Glutamatergic neuron (in vitro differentiated cells): ENCODE measurements at places on chromosomes 16 and 17.

- H3K4me1 ChIP-seq, result peaks cover 8% of the 10 kb centered on the region
- no peaks in the 10 kb centered on the region for H3K36me3 ChIP-seq
- H3K27me3 ChIP-seq, result peaks cover 6% of the 10 kb centered on the region
- H3K4me3 ChIP-seq, result no peak overlapping the region
- no peak overlapping the region for H3K27ac ChIP-seq
- no peak for DNase-seq
Observed at GRCh38 chr17:50481648-50482047, 3.0 kb downstream of the RSAD1 start.

GRCh38 chr16:69325784-69326171, 4.6 kb downstream of the PDF start:
- no peak overlapping the region for H3K27ac ChIP-seq
- no peak overlapping the region for H3K4me3 ChIP-seq
- peaks cover 11% of the 10 kb centered on the region for H3K4me1 ChIP-seq
- DNase-seq, result no peak
- H3K36me3 ChIP-seq, result peaks cover 6% of the 10 kb centered on the region

DNA sequence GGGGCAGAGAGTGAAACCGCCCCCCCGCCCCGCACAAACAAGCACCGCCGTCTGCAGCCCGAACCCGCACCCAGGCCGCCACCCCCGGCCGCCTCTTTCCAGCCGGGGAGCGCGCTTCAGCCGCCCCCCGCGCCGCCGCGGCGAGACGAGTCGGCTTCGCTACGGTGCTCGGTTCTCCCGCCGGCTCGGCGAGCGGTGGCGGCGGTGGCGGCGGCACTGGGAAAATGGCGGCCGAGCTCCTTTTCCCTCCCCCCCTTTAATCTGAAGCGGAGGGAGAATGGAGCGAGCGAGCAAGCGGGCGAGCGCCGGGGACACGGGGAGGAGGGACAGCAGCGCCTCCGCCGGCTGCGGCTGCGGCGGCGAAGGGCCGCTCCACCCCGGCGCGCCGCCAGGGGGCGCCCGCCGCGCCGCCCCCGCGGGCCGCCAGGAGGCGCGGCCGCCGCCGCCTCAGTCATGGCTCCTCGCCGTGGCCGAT, at the start of gene KANSL1:
Gene KANSL1, minus strand, starts transcription at position 279 of the 475 bp plus-strand sequence. CDS start 21,286 bp downstream, outside the sequence.
- peaks cover 7% of the 10 kb centered on the region for H3K36me3 ChIP-seq
- DNase-seq, result peak; percentile 93
- peaks cover 12% of the 10 kb centered on the region for H3K27me3 ChIP-seq
- peaks cover 25% of the 10 kb centered on the region for H3K4me1 ChIP-seq

GRCh38 chr17:81354252-81354953, 40.9 kb upstream of the BAHCC1 start:
- DNase-seq, result no peak
- H3K4me3 ChIP-seq, result no peak overlapping the region
- H3K27ac ChIP-seq, result no peak overlapping the region
- peaks cover 7% of the 10 kb centered on the region for H3K27me3 ChIP-seq

DNA sequence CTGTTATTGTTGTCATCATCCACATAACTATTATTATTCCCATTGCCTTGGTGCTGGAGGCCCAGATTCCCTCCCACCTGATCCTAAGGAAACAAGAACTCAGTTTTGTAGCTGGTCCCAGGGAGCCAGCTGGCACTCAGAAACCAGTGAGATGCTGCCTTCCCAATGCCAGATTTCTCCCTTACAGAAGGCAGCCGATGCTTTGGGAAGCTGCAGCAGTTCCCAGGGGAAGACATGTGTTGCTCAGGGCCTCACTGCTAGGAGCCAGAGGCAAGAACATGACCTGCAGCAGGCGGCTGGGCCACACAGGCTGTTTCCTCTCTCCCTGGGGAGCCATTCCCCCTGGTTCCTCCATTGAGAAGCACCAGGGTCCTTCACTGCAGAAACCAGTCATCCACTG, 59.9 kb upstream of the GRIN2A start:
- peak overlapping the region; percentile 49 for H3K4me3 ChIP-seq
- peak overlapping the region; percentile 79 for H3K27ac ChIP-seq
- peaks cover 8% of the 10 kb centered on the region for H3K27me3 ChIP-seq
- peak; percentile 70 for DNase-seq
- H3K4me1 ChIP-seq, result peaks cover 26% of the 10 kb centered on the region
- peaks cover 4% of the 10 kb centered on the region for H3K36me3 ChIP-seq

DNA sequence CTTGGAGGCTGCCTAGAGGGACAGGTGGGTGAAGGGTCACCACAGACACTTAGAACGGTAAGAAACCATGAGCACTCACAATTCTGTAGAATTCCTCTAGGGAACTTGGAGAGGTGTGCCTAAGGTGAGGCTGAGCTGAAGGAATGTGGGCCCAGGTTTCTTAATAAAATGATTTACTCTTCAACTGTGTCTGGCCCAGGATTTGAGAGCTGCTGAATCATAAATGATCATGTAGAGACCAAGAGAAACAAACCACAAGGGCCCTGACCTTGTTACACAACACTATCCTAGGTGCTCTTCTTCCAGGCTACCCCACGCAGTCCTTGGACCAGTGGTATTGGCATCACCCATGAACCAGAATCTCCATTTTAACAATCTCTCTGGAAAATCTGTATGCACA, 27.7 kb downstream of the ZNF18 start:
- no peak for DNase-seq
- peaks cover 16% of the 10 kb centered on the region for H3K36me3 ChIP-seq
- no peaks in the 10 kb centered on the region for H3K4me1 ChIP-seq

DNA sequence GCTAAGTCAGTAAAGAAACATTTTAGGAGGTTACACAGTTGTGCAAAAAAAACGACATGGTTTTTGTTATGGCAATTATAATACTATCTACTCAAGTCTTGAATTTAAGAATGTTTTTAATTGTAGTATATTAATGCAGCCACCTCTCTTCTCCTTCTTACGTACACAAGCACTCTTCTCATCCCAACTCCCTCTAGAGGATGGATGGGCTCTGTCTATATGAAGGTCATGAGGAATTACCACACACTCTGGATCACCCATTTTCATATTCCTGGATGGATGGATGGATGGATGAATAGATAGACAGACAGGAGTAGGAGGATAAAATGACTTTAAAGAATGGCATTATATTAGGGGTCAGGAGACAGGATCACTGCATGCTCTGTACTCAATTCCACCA, 120.0 kb downstream of the PHKB start:
- no peak for DNase-seq
- no peak overlapping the region for H3K4me3 ChIP-seq
- no peaks in the 10 kb centered on the region for H3K27me3 ChIP-seq
- H3K4me1 ChIP-seq, result no peaks in the 10 kb centered on the region
- no peak overlapping the region for H3K27ac ChIP-seq

DNA sequence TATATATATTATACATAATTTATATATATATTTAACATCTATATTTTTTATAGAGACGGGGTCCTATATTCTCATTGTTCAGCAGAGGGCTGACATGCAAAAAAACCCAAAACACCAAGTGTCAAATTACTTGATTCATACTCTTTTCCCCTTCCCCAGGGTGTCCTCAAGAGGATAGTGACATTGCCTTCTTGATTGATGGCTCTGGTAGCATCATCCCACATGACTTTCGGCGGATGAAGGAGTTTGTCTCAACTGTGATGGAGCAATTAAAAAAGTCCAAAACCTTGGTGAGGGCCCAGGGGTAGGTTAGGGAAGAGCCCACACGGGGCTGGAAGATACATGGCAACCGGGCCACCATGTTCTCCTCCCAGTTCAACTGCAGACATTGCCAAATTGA, 11.0 kb downstream of the ITGAM start:
- DNase-seq, result no peak
- no peaks in the 10 kb centered on the region for H3K27me3 ChIP-seq
- no peak overlapping the region for H3K27ac ChIP-seq
- H3K4me1 ChIP-seq, result no peaks in the 10 kb centered on the region
- no peak overlapping the region for H3K4me3 ChIP-seq
